ENCODE measurements at places on chromosomes 6 and 20.
A peak's percentile ranks its signal among the peaks of the same experiment; 100 is the strongest.

GRCh38 chr6:124536157-124536841, 425.9 kb upstream of the RNF217 start:
- no peak for DNase-seq

GRCh38 chr6:169051371-169051770, 202.3 kb downstream of the THBS2 start:
- peak; percentile 58 for DNase-seq

DNA sequence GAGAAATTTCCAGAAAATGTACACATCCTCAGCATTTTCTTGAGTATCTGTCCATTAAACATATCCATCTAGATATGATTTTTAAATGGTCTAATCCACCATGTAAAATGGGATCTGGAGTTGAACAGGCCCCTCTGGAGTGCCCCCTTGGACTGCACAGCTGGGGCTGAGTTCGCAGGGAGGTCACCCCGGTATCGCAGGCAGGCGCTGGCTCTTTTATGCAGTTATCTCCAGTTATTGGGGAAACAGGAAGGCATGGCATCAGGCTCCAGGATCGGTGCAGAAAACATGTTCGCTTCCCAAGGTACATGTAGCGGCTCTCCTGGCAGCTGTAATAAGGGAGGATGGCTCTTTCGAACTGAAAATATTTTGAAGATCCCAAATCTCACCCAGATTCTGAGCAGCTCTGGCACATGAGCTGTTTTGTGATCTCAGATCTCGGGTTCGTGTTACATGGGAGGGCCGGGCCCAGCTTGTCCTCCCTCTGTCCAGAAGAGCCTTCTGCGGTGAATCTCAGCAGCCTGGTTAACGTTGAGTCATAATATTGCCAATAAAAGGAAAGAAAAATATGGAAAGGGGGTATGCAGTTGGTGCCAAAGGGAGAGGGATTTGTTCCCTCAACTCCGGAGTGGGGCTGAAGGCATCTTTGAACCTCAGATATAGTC, 167.7 kb downstream of the EYA2 start:
- no peak for DNase-seq

DNA sequence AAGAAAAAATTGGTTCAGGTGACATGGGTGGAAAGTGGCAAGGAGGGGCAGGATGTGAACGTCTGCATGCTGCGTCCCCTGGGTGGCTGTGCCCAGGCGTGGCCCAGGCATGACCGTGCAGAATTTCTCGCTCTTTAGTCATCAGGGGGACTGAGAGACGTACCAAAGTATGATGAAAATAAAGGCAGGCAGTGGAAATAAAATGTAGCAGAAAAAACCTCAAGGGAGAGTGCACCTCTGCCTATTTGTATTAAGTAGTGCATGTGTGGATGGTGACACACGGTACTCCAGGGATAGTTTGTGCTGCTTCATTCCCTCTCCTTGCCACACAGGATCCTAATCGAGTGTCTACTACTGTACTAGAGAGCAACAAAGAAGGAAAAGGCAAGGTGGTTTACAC, 81.1 kb downstream of the ATP9A start:
- DNase-seq: no peak

GRCh38 chr6:130585587-130585986, 219.8 kb downstream of the TMEM200A start:
- DNase-seq: no peak

- DNase-seq: no peak
Measured at GRCh38 chr6:146135167-146135566, 106.3 kb downstream of the GRM1 start.

- no peak for DNase-seq
Measured at GRCh38 chr20:39913274-39913673, 775.8 kb downstream of the MAFB start.

GRCh38 chr20:59333951-59334350, 33.5 kb downstream of the EDN3 start:
- DNase-seq: no peak

DNA sequence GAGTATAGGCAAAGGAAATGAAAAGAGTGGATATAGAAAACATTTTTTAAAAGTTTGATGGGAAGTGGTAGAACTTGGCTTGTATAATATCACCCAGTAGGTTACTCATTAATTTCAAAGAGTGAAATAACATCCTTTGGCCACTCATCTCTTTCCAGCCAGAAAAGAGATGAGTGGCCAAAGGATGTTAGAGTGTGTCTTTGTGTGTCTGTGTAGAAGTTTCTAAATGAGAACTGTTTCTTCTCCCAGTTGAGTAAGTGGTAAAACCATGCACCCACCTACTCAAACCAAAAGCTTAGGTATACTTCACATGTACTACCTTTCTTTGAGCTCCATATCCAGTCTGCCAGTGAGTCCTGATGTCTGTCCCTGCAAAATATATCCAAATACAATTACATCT, 47.7 kb upstream of the TMEM244 start:
- no peak for DNase-seq

Measured in NCI-H2081 treated with DMSO at 0.1 percent for 48 hours (cell line).